HepG2 (cell line): ENCODE measurements at places on chromosomes 3 and 15. TPM values are rescaled to one million over a fixed set of nuclear protein-coding genes. Genes with fewer than 3 reads are reported as not detected.

CHRNA5 gene
- 5.1 and 10.5 TPM in 2 replicates for total RNA-seq

C3orf85 gene
- not detected in 2 replicates for total RNA-seq

TOPBP1 gene
- total RNA-seq: 42.9 and 59.3 TPM in 2 replicates

MESP2 gene
- total RNA-seq: not detected in 2 replicates

EPHA3 gene
- total RNA-seq: not detected in 2 replicates

TRIM71 gene
- total RNA-seq: 76.9 and 111 TPM in 2 replicates

MUC4 gene
- total RNA-seq: not detected in 2 replicates

RTF1 gene
- total RNA-seq: 17.9 and 22.0 TPM in 2 replicates

SERPINI2 gene
- not detected in 2 replicates for total RNA-seq

STXBP5L gene
- not detected in 2 replicates for total RNA-seq

CSPG4 gene
- 0.03 and 0.04 TPM in 2 replicates for total RNA-seq

CPLX3 gene
- not detected in 2 replicates for total RNA-seq

SNUPN gene
- total RNA-seq: 16.4 and 18.3 TPM in 2 replicates

PLCL2 gene
- not detected in 2 replicates for total RNA-seq

SNTN gene
- not detected in 2 replicates for total RNA-seq

SECISBP2L gene
- total RNA-seq: 15.6 and 21.1 TPM in 2 replicates

TM6SF1 gene
- total RNA-seq: not detected in 2 replicates

NEK10 gene
- 14.2 and 15.0 TPM in 2 replicates for total RNA-seq

PPM1M gene
- 1.5 and 2.5 TPM in 2 replicates for total RNA-seq

ADAMTS9 gene
- 0.02 TPM in 1 of 2 replicates, not detected in the other for total RNA-seq

PHLDB2 gene
- total RNA-seq: 21.5 and 23.6 TPM in 2 replicates

SCAANT1 gene
- not detected in 2 replicates for total RNA-seq

C2CD4B gene
- not detected in 2 replicates for total RNA-seq

ERC2 gene
- 0.22 and 0.28 TPM in 2 replicates for total RNA-seq

PLA2G4E gene
- total RNA-seq: not detected in 2 replicates

RPLP1 gene
- total RNA-seq: 797 and 817 TPM in 2 replicates

MYEF2 gene
- 9.6 and 10.3 TPM in 2 replicates for total RNA-seq

KBTBD8 gene
- 7.6 and 16.2 TPM in 2 replicates for total RNA-seq

IRAK2 gene
- total RNA-seq: 13.1 and 15.3 TPM in 2 replicates

IQCB1 gene
- total RNA-seq: 41.4 and 44.8 TPM in 2 replicates
